CD4-positive, alpha-beta T cell treated with Interleukin-12 subunit alpha and Interleukin-12 subunit beta, for 1 hour (primary cell): ENCODE measurements at places on chromosomes 6 and 20.

- no peak for DNase-seq
Measured at GRCh38 chr6:108578595-108579327, 18.0 kb downstream of the FOXO3 start.

DNA sequence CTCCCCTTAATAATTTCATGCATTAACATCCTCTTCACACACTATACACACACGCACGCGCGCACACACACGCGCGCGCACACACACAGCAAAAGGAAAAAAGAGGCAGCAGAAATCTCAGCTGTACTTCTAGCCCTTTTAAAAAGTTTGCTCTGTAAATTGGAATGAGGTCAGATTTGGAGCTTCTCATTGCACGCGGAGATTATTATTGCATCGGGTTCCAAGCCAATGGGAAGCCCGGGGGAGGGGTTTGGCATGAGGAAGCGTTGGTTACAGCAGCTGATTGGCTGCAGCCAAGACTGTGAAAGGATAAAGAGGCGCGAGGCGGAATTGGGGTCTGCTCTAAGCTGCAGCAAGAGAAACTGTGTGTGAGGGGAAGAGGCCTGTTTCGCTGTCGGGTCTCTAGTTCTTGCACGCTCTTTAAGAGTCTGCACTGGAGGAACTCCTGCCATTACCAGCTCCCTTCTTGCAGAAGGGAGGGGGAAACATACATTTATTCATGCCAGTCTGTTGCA lies at the start of gene SOX4:
TSS of gene SOX4 (plus strand) at position 340 of the 515 bp plus-strand sequence. CDS start 784 bp downstream, outside the sequence.
- peak; percentile 72 for DNase-seq

GRCh38 chr6:91240878-91241603 lies 654.2 kb upstream of the MAP3K7 start:
- DNase-seq, result no peak

DNA sequence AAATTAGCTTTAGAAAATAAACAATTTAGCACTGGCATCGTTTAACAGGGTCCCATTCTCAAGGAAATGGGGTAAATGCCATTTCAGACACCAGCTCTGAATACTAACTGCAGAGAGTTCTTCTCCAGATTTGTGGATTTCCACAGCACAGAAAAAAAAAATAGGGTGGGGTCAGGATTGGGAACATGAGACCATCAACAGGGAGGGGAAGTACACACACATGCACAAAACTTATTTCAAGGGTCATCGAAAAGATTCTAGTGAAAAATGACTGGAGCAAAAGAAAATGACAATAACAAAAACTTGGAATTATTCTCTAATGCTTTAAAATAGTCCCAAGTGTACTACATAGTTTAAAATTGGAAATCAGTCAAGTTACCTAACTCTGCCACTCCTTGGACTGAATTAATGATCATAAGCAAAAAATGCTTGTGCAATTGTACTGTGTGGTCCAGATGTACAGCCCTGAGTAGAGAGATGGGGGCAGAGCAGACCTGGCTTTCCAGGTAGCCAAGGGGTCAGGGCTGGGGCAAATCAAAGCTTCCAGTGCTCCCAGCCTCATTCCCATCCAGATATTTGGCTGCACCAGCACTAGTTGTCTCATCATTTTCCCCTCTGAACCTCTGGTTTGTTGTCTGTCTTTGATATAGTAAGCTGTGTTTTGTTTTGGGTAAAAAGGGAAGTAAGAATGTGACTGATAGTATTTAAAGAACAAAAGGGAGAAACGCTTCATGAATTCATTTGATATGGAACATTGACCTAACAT lies 152.4 kb downstream of the SOBP start:
- DNase-seq, result no peak

DNA sequence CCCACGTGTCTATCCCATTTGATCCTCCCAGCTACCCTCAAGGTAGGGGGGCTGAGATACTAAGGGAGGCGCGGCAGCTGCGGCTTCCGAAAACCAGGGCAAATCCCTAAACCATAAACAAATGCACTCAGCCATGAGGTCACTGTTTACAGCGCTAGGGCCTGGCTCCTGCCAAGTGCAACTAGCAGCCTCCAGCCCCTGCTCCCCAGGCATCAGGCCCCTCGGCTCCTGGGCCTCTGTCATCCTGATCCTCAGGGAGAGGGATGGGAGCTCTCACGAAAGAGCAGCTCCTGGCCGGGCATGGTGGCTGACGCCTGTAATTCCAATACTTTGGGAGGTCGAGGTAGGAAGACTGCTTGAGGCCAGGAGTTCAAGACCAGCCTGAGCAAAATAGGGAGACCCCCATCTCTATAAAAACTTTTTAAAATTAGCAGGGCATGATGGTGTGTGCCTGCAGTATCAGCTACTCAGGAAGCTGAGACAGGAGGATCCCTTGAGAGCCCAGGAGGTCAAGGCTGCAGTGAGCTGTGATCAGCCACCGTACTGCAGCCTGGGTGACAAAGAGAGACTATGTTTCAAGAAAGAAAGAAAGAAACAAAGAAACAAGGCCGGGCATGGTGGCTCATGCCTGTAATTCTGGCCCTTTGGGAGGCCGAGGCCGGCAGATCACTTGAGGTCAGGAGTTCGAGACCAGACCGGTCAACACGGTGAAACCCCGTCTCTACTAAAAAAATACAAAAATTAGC lies 42.5 kb upstream of the TLDC2 start:
- DNase-seq, result no peak

- peak; percentile 63 for DNase-seq
Measured at GRCh38 chr6:34459899-34460593, 5.8 kb upstream of the PACSIN1 start.

DNA sequence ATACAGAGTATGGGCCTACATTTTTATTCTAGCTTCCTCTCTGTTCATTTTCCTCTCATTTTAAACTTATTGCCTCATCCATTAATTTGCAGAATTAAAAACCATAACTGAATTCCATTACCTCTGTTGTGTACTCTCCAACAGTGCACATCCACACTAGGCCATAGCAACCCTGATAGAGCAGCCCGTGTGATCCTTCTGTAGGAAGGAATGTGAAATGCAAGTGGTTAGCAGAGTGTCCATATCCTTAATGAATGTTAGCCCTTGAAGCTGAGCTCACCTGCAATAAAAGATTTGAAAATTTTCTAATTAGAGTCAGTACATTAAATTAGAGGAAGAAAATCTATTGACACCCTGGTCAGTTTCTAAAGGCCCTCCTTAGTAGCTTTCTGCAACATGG lies 6.5 kb upstream of the GRIK2 start:
- DNase-seq, result no peak

DNA sequence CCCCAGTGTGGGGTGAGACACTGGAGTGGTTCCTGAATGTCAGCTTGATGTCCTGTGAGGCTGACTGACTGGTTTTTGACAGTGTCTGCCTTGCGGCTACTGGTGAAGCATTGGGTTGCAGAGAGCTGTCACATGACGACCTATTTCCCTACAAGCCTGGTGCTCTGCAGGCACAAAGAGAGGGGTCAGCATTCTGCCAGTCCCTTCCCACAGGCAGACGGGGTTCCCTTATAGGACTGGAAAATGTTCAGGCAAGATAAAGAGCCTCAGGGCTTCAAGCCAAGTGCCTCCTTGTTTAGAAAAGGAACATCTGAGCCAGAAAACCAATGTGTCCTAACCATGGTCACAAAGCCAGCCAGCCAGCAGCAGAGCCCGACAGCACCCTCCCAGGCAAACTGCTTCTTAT lies 11.0 kb downstream of the LY86 start:
- DNase-seq, result no peak
